CD4-positive, alpha-beta T cell treated with Interleukin-17A for 4 hours (primary cell): ENCODE measurements at places on chromosomes 16 and 17.

DNA sequence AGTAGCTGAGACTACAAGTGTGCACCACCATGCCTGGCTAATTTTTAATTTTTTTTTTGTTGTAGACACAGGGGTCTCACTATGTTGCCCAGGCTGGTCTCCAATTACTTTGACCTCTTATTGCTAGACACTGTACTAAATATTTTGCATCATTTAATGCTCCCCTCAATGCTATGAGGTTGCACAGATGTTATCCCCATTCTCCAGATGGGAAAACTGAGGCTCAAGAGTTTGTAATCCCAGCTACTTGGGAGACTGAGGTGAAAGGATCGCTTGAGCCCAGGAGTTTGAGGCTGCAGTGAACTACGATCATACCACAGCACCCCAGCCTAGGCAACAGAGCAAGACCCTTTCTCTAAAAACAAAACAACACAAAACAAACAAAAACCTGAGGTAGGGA lies 443.3 kb upstream of the C16orf82 start:
- DNase-seq: no peak

DNA sequence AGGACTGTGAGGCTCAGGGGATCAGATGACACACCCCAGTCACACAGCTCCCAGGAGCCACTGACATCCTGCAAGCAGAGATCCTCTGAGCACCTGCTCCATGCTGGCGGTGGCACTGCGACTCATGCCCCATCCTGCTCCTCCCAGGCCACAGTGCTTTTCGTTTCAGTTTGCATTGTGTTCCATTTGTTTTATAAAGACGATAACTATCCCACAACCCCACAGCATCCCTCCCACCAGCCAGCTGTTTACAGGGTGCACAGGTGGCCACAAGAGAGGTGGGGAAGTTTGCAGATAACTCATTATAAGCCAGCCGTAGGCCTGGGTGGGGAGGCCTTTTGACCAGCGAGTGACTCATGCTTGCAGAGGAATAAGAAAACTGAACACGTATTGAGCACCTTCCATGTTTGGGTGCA lies 28.2 kb downstream of the BCO1 start:
- no peak for DNase-seq

DNA sequence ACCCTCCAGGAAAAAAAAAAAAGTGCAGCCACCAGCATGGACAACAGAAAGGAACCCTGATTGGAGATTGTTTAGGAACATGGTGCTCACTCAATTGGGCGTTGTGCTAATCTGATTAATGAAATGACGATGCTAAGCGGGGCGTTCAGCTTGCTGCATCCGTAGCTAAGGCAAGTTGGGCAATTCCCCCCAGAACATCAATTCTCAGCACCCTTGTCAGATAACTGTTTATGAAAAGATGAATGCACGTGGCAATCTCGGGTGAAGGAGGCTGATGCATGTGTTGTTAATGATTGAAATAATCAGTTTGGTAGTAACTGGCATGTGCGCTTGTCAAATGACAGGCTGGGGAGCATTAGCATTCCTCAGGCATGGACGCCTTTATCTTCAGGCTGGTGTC lies 57.0 kb downstream of the HS3ST3A1 start:
- DNase-seq: no peak

- DNase-seq: no peak
These were observed 47.1 kb upstream of the SDK2 start for GRCh38 chr17:73691321-73691766.

DNA sequence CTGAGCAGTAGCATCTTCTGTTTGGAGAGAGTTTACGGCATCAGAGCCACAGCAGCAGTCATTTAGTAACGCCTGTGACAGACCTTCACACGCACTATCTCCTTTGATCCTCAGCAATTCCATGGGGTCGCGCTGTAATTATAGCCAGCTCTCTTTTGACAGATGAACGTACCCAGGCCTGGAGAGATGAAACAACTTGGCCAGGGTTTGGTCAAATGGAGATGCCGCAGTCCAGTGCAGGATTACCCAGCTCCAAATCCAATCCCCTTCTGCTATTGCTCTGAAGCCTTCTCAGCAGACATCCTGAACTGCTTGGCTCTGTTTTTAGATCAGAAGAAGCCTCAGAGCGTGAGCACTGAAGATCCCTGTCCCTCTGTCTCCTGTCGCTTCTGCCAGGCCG lies 83.9 kb downstream of the SOX9 start:
- DNase-seq: no peak

GRCh38 chr17:70206361-70207010 lies 37.2 kb downstream of the KCNJ2 start:
- no peak for DNase-seq

DNA sequence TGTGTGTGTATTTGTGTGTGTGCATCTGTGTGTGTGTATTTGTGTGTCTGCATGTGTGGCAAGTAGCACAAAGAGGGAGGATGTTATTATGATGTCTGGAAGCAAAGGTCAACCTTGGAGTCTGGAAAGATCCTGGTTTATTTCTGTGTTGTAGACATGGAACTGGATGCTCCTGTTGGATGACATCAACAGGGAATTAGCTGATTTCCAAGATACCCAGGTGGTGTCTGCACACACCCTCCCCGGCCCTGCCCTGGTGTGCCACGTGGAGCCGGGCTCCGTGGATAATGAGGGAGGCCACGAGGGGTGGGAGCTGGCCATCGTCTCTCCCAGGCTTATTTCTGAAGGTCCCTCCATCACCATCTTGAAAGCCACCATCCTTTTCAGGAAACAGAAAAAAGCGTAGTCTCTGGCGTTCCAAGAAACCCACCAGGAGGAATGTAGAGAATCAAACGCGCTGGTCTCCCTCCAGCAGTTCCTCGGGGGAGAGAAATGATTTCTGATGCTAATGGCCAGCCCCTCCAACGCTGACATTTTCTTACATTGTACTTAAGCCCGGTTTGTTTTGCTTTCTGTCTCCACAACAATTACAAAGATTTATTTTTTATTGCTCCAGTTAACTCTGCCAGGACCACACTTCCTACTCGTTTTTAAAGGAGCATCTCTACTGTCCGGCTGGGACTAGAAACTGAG lies 93.3 kb downstream of the FOXL1 start:
- no peak for DNase-seq

GRCh38 chr17:8489841-8490240 lies 54.2 kb downstream of the NDEL1 start:
- DNase-seq: no peak

- DNase-seq: peak; percentile 82
These were observed 8.1 kb upstream of the CPNE2 start for GRCh38 chr16:57084257-57084770.

GRCh38 chr17:18102640-18103039 lies 5.9 kb upstream of the MYO15A start:
- DNase-seq: no peak

DNA sequence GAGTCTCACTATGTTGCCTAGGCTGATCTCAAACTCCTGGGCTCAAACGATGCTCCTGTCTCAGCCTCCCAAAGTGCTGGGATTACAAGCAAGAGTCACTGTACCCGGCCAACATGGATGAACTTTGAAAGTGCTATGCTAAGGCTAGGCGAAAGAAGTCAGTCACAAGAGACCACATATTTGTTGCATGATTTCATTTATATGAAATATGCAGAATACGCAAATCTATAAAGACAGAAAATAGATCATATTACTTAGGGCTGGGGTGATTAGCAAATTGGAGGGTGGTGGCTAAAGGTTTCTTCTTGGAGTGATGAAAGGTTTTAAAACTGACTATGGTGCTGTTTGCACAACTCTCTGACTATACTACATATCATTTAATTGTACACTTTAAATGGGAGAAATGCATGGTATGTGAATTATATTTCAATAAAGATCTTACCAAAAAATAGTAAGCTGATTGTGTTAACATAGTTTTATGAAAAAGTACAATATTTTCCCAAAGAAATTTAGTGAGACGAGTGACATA lies 1.2 kb upstream of the FLYWCH1 start:
- DNase-seq: no peak

DNA sequence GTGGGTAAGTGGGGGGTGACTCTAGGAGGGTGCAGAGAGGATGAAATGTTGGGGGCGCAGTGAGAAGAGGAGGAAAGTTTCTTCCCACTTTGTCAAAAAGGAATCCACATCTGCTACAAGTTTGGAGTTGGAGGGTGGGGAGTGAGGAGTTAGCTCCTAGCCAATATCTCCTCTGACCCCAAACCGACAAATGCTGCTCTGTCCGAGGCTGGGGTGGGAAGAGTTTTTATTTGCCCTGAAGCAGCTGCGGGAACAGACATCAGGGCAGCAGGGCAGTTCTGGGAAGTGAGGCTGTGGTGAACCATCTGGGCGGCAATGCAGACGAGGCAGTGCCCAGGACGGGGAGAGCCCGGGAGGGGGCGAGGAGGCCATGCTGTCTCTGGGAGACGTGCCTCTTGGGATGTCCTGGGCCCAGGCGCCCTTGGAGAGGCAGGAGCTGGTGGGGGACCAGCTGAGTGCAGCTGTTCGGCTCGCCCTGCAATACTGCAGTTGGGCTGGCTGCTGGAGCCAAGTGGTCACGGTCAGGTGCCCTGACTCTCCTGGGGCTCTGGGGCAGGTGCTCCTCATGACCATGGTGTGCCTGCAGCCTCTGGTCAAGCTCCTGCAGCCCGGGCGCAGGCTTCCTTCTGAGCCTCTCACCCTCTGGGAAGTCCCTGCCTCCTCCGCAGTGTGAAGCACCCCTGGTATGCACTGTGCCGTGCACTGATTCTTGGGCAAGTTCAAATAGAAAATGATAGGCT lies 6.4 kb upstream of the SOCS3 start:
- DNase-seq: no peak

- no peak for DNase-seq
These were observed 11.4 kb downstream of the SPNS2 start for GRCh38 chr17:4509923-4510617.

DNA sequence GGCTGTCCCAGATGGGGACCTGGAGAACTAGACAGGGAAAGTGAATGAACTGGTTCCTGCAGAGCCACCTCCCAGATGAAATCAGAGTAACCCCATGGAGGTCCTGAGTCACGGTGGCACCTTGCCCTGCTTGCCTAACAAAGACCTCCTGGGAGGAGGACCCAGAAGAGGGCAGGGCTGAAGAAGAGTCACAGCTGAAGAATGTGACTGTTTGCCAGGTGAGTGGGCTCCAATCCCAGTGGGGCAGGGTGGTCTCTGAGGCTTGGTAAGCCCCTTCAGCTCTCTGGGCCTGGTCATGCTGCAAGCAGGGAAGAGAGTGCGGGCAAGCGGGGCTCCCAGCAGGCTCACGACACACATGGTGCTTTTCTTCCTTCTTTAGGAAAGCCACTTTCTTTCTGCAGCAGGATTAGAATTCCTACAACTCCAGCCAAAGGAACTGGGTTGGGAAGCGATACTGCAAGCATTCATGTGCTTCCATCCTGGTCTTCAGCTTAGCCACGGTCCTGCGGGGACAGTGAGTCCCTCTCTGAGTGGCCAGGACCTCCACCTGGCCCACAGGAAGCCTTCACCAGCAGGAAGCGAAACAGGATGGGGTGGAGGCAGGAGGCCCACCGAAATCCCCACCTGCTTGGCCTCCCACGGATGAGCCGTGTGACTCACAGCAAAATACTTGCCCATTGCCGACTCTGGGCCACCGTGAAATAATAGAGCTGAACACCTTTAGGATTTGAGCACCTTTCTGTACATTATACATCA lies 4.3 kb downstream of the C16orf74 start:
- no peak for DNase-seq

DNA sequence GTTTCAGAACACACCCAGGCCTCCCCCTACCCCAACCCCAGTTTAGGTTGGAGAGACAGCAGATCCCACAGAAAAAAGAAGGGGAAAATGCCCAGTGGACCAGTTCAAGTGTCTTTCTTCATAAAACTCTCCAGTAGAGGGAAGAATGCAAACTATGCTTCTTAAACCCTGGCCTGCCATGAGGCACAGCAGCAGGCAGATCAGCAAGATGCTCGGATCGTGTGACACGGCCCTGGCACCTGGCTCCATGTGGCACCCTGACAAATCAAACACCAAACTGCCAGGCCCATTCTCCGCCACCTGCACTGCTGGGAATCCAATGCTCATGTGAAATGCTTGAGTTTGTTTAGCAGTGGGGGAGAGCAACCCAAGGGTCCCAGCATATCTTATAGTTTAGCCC lies 166.8 kb downstream of the SOX9 start:
- DNase-seq: no peak

DNA sequence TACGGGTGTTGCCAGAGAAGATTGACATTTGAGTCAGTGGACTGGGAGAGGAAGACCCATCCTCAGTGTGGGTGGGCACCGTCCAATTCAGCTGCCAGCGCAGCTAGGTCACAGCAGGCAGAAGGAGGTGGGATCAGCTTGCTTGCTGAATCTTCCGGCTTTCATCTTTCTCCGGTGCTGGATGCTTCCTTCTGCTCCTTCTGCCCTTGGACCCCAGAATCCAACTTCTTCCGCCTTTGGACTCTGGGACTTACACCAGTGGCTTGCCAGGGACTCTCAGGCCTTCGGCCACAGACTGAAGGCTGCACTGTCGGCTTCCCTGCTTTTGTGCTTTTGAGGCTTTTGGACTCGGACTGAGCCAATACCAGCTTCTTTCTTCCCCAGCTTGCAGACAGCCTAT lies 46.1 kb upstream of the RPL38 start:
- DNase-seq: no peak

DNA sequence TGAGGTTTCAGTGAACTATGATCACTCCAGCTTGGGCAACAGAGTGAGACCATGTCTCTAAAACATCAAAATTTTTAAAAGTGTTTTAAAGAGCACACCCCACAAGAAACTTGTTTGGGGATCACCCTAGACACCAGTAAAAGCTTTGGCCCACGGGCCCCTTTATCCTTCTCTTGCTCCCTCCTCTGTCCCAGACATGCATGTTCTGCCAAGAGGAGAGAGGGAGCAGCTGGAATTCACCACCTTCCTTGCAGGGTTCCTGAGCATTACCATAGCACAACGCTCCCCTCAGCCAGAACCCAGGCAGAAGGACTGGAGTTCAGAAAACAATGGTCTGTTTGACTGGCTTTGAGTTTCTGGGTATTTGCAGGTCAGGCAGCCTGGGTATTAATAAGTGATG lies 214.3 kb upstream of the CDH5 start:
- no peak for DNase-seq

- DNase-seq: no peak
These were observed 22.9 kb downstream of the ANKRD40 start for GRCh38 chr17:50684612-50685333.

DNA sequence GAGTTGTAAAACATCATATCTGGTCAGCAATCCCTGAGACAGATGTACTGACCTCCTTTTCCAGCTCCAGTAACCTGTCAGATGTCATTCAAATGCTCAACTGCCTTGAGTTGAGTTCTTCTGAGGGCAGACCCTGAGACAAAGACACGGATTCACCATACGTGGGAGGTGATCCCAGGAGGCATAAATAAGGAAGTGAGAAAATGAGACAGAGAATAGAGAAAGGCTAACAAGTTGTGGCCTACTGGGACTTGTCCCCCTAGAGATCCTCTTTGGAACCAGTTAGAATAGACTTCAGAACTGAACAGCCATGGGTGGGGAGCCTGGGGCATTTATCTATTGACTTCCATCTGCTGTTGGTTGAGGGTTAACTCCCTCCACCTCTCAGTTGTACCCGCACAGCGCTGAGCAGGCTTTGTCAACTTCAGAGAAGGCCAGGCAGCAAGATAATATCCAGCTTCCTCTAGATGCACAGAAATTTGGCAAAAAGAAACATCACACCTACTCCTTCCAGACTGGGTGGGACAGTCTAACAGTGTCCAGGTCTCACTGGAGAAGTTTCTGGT lies 123.0 kb upstream of the DYNLRB2 start:
- no peak for DNase-seq

- no peak for DNase-seq
These were observed 18.1 kb downstream of the TMC7 start for GRCh38 chr16:19001788-19002187.

GRCh38 chr16:31297496-31297895 lies 37.7 kb downstream of the ITGAM start:
- DNase-seq: no peak
